ENCODE measurements at places on chromosomes 12 and 14.

DNA sequence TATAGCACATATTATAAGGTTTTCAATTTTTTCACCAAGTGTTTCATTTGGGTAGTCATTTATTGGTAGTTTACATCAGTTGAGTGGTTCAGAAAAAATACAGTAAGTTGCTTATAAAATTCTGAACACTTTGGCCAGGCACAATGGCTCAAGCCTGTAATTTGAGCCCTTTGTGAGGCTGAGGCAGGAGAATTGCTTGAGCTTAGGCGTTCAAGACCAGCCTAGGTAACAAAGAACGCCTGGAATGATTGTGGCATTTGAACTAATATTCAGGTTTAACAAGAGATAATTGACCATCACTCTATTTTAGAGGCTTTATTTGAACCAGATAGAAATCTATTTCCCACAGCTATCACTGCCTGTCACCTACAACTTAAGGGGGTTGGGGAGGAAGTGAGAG, 22.7 kb downstream of the HIF1A start:
- DNase-seq, result no peak

DNA sequence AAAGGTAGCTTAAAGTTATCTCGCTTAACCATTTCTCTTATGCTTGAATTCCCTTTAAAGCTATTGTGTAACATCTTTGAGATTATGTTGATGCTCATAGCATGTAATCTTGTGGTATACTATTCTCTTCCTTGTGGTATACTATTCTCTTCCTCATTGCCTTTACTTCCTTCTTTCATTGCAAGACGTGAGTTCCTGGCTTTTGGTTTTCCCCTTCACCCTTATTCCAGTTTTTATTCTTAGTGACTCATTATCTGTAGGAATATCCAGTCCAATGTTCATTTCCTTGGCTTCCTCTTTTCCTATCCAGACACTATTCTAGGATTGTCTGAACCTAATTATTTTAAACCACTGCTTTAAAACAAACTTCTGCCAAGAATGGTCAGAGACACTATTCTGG, 564.0 kb downstream of the CCER1 start:
- no peak for DNase-seq

GRCh38 chr12:49129332-49130150, 1.7 kb downstream of the TUBA1B start:
- DNase-seq, result no peak

GRCh38 chr12:111268738-111269572, 99.9 kb downstream of the PHETA1 start:
- peak; percentile 36 for DNase-seq

GRCh38 chr12:63101920-63102319, 49.1 kb downstream of the AVPR1A start:
- DNase-seq, result no peak
